ENCODE measurements at places on chromosomes 3 and 15.

DNA sequence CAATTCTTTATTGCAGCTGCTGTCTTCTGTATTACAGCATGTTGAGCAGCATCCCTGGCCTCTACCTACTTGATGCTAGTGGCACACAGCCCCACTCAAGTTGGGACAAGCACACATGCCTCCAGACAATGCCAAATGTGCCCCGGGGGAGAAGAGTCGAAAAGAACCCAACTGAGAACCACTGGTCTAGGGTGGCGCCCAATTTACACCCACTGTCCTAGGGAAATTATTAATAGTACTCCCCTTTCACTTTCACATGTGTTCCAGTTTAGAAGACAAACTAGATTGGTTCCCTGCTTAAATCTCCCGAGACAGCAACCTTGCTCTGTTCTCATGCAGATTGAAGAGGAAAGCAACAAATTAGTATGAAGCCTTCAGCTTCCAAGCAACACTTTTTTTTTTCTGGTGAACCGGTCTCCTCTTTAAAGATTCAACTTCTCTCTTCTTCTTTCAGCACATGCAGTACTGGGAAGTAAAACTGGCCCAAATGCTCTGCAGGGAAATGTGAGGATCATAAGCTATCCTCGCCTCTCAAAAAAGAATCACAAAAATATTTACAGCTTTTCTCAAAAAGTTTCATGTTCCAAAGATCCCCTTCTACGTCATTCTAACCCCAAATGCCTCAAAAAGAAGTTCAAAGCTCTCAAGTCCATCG is 823.9 kb upstream of the CFAP20DC start:
- DNase-seq, result no peak

DNA sequence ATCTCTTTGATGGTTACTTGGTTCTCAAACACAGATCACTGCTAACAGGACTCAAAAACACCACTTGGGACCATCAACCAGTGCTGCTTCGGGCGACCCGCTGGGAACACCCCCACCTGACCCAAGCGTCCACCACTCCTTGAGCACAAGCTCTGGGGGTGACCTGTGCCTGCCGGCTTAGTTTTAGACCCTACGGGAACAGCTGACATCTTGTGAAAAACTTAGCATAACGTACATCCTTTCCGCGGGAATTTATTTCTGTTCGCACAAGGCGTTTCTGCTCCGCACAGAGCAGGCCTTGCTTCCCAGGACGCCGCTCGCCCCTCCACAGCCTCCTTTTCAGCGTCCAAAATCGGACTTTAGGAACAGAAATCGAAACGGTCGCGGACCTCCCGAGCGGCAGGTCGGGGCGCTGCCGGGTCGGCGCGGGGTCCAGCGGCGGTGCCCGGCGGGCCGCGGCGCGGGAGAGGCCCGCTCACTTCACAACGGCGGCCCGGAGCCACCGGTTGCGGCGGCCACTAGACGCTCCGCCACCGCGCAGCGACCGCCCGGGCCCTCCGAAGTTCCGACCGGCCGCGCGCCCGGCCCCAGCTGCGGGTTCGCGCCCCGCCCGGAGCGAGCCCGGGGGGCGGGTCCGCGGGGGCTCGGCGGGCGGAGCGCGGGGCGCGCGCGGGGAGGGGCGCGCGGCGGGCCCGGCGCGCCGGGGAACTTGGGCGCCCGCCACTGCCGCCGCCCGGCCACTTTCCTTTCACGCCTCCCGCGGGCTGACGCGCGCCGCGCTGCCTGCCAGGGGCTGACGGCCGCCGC is 959 bp downstream of the SFMBT1 start:
- DNase-seq, result no peak

DNA sequence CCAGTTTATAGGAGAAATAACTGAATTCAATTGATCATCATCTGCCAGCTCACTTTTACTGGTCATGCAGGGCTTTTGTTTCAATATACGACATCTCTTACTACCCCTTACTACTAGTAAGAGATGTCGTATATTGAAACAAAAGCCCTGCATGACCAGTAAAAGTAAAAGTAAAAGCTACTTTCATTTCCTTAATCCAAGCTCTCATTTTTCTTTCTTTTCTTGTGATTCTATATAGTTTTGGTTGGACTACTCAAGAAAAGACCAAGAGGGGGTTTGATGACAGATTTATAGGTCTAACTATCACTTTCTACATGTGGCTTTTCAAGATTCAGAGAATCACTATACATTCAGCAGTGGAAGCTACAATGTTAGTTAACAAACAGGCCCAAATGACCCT is 1237.3 kb downstream of the ROBO2 start:
- DNase-seq, result no peak

GRCh38 chr15:29470794-29471193 is 201.2 kb upstream of the NSMCE3 start:
- DNase-seq, result no peak

- no peak for DNase-seq
Observed at GRCh38 chr3:100274361-100274760, 13.6 kb downstream of the TBC1D23 start.

- no peak for DNase-seq
Observed at GRCh38 chr3:31234145-31234544, 298.6 kb upstream of the STT3B start.

GRCh38 chr3:42349765-42350594 is 60.4 kb downstream of the LYZL4 start:
- DNase-seq, result no peak

DNA sequence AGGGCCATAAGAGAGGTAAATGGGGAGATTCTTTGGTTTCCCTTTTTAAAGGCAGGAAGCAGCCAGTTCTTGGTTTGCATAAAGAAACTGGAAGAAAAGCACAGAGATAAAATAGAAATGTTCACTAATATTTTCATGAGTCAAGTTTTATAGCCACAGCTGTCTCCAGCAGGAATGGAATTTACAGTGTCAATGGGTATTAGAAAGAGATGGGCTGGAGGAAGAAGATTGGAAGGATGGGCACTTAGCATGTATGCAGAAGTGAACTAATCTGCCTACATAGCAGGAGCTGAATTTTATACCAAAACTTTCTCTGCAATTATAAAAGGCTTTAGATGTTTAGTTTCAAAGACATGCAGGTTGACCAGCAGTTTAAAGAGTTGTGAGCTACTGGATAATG is 521.9 kb upstream of the GOLIM4 start:
- DNase-seq, result no peak

GRCh38 chr3:11434017-11434526 is 161.9 kb downstream of the ATG7 start:
- DNase-seq, result peak; percentile 63

GRCh38 chr3:18127174-18127858 is 297.8 kb downstream of the SATB1 start:
- DNase-seq, result no peak

GRCh38 chr3:8891774-8892173 is 71.5 kb downstream of the RAD18 start:
- peak; percentile 40 for DNase-seq

GRCh38 chr3:87792198-87792533 is 266.6 kb downstream of the CGGBP1 start:
- no peak for DNase-seq

DNA sequence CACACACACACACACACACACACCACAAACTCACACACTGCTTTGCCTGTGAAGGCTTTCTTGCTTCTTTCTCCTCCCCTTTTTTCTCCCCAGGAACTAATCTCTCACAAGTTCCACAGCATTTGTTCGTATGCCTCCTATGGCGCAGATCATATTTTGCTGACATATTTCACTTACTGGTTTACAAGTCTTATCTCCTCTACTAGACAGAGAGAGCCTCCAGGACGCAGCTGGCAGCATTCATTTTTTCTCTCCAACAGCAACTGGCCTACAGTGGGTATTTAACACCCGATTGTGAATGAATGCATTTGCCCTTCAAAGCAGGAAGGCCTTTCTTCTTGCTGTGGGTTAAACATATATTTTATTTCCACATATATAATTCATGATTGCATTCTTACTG is 47.0 kb upstream of the DLG1 start:
- DNase-seq, result no peak

DNA sequence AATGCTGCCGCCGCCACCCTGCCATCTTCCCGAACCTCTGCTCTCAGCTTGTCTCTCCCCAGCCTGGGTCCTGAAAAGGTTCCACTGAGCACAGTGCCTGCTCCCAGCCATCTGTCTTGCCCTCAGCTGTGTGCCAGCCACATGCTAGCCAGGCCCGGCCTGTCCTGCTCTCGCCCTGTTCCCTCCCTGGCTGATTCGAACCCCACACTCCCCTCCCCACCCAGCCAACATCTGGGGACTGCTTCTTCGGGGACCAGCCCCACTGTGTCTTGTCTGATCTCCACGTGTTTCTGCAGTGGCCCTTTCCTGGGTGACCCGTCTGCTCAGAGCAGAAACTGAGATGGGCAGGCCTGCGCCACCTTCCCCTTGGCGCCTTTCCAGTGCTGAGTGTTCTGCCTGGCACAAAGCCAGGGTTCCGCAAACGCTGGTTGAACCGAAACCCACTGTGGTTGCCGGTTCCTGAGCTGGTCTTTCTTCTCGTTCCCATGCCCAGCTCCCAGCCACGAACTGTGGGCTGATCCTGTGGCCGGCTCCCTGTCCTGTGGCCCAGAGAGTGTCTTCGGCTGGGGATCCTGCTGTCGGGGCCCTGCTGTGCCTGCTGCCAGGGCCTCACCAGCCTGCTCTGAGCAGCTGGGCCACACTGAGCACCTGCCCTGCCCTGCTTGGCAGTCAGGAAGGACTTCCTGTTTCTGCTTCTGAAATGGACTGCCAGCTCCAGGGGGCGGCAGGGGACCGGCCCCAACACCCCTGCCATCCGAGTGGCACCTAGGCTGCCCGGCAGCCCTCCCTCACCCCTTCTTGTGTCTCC is 62.7 kb upstream of the KLF13 start:
- no peak for DNase-seq

DNA sequence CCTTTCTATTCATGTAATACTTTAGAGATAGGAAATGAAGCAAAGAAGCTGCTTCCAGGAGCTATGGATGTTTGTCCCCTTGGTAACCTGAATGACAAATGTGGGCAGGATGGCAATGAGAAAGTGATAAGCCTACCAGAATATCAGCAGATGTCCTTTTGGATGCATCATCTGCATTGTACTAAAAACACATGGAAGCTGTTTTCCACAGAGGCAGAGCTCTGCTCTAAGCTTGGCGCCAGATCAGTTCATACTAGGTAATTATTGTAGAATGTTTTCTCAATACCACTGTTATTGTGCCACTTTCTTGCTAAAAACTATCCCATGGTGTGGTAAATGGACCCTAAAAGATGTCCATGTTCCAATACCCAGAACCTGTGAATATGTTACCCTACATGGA is 100.2 kb downstream of the DTWD1 start:
- DNase-seq, result no peak

DNA sequence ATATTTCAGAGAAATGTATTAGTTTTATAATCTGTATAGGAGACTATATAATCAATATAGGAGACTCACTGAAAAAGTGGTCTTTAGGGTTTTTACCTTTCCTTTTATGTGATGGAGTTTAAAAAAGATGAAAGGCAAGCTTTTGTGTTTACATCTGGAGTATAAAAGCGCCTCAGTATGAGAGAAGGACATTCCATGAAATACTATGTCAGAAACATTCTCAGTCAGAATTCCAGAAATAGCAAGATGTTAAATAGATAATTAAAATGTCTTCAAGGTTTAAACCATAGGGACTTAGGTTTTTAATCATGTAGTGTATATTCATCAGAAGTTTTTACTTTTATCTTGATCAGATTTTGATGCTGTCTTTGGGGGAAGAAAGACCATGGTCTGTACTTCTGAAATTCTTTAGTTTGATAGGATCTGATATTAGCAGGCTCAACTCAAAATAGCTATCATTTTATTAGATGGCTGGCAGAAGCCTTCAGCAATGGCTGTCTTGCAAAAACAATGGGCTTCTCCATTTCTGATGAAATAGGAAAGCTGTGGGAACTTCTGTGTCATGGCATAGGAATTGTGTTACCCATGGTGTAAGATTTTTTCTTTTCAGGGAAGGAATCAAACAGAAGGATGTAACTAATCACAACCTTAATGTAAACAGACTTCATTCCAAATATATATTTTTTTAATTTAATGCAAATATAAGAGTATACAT is 209.6 kb upstream of the PLSCR5 start:
- no peak for DNase-seq

GRCh38 chr15:52790941-52791751 is 1.0 kb upstream of the ONECUT1 start:
- no peak for DNase-seq

DNA sequence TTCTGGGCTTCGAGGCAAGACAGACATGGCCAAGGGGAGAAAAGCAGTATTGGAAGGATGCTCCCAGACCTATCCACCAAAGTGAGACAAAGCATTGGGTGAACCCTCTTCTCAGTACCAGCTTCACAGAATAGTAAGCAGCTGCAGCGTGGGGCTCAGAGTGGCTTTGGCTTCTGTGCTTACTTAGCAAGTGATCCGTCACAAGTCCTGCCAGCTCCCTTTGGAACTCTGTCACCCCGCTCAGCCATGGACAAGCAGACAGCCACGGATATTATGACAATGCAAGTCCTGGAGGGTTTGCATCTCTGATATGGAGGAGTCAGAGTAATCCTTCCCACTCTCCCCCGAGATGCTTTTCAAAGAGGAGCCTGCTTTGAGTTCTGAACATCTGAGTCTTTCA is 90.8 kb downstream of the SLCO3A1 start:
- no peak for DNase-seq

- no peak for DNase-seq
Observed at GRCh38 chr3:152879130-152879789, 44.3 kb downstream of the P2RY1 start.

DNA sequence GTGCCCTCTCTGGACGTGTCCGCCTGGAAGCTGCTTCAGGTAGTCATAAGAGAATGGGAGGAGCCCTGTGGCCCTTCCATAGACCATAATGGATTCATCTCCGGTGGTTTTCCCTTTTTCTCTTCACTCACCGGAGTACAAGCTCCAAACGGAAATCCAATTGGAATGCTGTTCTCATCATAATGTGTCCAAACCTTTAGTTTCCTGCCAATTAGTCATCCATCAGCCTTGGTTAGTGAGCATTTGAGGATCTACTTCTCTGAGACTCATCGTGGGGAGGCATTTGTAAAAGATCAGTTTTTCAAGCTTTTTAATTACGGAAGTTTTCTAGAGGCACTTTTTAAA is 34.9 kb downstream of the ABHD2 start:
- no peak for DNase-seq

DNA sequence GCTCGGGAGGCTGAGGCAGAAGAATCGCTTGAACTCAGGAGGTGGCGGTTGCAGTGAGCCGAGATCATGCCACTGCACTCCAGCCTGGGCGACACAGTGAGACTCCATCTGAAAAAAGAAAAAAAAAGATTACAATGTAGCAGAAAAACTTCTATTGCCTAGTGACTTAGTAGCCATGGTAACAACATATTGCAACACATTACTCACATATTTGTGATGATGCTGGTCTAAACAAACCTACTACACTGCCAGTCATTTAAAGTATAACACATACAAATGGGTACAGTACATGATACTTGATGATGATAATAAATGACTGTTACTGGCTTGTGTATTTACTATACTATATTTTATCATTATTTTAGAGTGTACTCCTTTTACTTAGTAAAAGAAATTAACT is 125.6 kb downstream of the PLOD2 start:
- DNase-seq, result peak; percentile 28

- DNase-seq, result no peak
Observed at GRCh38 chr3:3110299-3110630, at the start of gene IL5RA. IL5RA (minus strand) TSS chr3:3110374; CDS start chr3:3104984, 5,390 bp downstream.

Measured in AG09309 (cell line).